ENCODE measurements at places on chromosomes 16 and 17.

GRCh38 chr16:48507391-48507790, 102.6 kb downstream of the N4BP1 start:
- no peak for DNase-seq

GRCh38 chr17:35949401-35949800, 5.9 kb upstream of the LYZL6 start:
- no peak for DNase-seq

GRCh38 chr16:58518083-58518979, 3.0 kb downstream of the SETD6 start:
- no peak for DNase-seq

DNA sequence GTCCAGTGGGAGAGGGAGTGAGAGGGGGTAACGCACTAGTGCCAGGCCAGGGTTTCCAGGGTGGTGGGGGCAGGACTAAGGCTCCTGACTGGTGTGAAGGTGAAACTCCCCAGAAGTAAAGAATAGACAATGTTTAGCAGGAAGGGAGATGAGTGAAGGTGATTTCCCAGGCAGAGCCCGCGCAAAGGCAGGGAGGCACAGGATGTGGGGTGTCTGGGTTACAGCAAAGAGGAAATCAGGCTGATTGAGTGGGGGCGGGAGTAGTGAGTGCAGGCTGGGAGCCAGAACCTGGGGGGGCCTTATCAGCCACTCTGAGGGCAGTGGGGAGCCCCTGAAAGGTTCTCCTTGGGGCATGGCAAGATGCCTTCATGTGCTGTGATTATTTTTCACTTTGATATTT, 167.5 kb downstream of the UTP18 start:
- peak; percentile 46 for DNase-seq

DNA sequence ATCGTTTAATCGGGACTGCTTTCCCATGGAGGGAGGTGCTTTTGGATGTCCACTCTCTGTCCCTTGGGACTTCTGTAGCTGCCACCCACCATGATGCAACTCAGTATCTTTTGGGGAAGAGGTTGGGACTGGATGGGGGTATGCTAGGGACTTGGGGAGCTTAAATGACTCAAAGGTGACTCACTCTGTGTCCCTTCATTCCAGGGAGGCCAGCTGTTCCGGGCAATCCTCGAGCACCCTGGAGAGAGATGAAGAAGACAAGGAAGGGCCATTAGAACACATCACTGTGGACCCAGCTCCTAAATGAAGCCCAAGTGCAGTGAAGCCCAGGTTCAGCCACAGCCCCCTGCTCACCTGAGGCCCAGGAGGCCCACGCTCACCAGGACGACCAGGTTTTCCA, 4.6 kb downstream of the COL1A1 start:
- no peak for DNase-seq

- DNase-seq, result no peak
Observed at GRCh38 chr17:35892091-35893035, 12.2 kb upstream of the CCL5 start.

All from activated naive CD4-positive, alpha-beta T cell (primary cell).